ENCODE measurements at places on chromosomes 6 and 20.
A peak's percentile ranks its signal among the peaks of the same experiment; 100 is the strongest.

- DNase-seq, result no peak
These were observed 128.4 kb upstream of the SGK1 start for GRCh38 chr6:134446218-134446848.

DNA sequence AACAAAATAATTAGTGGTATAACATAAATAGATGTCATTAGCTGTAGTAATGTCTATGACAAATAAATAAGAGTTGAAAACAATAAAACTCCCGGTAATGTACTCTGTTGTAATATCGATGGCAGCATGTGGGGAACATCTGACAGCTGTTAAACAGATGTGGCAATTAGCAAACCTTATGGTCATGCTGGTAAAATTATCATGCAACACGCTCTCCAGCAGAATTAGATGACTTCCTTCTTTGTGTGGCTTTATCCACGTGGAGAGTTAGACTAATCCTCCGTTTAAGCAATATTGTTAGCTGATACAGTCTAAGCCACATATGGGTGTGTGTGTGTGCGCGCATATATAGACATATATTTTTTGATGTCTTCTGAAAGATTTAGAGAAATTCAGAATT lies 77.7 kb upstream of the ZFP64 start:
- no peak for DNase-seq

- no peak for DNase-seq
These were observed 9.6 kb downstream of the RMND1 start for GRCh38 chr6:151442371-151442770.

GRCh38 chr6:71072508-71072907 lies 115.6 kb upstream of the B3GAT2 start:
- DNase-seq, result no peak

DNA sequence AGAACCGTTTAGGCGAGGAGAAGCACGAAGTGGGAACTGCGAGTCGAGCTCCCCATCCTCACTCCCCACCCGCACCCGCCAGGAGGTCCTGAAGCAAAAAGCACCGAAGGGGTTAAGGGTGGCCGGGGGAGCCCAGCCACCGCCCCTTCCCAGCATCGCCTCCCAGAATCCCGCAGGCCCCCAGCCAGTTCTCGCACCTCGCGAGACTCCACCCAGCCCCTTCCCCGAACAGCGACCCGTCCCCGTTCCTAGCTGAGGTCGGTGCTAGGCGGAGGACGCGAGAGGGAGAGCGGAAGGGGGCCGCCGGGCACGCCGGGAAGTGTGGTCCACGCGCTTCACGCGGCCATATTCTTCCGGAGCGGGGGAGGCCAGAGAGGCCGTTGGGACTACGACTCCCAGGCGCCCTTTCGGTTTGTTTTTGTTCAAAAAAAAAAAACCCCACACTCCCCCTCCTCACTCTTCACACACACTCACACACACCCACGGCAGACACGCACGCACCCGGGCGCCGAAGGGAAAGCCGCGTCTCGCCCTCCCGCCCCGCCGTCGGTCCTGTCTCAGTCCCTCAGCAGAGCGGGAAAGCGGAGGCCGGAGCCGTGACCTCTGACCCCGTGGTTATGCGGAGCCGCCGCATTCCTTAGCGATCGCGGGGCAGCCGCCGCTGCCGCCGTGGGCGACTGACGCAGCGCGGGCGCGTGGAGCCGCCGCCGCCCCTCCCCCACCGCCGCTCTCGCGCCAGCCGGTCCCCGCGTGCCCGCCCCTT lies at the start of gene ASXL1:
TSS of gene ASXL1 (plus strand) at position 463 of the 763 bp plus-strand sequence. CDS start 445 bp downstream, outside the sequence.
- DNase-seq, result peak; percentile 98

DNA sequence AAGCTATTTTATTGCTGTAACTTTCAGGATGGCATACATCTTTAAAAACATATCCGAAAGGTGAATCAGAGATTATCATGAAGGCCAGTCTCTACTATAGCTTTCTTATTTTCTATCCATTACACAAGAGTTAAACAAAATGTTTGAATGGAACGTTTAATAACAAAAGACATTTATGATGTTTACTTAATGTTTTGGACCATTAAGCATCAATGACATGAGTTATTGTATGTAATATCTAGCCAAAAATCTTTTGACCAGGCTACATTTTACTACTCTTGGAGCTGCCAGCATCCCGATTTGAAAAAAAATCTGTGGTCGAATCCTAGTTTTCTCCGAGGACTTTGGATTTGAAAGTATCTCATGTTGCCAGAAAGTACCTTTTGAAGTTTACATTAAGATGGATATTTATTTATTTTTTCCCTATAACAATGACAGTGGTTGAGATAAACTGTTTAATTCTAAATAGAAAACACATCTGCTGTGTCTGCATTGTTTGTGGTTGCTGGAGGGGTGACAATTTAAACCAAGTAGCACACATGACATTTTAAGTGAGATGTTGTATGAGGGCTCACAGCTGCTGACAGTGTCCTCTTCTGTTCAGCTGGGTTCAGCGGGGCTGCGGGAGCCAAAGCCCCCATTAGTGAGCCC lies 293.7 kb upstream of the TCF21 start:
- DNase-seq, result no peak

DNA sequence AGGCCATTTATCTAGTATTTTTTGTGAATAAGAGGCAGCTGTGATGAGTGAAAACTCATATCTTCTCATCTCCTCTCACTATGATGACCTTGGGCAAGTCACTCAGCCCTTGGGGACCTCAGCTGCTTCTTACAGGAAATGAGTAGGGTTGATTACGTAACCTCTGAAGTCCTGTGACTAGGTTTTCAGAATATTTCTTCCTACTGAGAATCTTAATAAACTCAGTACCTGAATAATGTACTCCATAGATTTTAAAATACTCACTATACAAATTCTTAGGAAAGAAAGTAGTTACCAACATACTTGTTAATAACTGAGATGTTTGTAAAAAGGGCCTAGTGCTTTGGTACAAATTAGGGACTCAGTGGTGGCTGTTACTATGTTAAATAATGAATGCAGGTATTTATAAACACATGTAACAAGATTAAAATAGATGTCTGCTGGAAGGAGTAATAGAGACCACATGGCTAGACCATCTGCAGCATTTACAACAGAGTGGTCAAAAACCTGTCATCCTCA lies 60.9 kb downstream of the RPRD1B start:
- peak; percentile 60 for DNase-seq

- DNase-seq, result no peak
These were observed 971.5 kb upstream of the CITED2 start for GRCh38 chr6:140345935-140346334.

GRCh38 chr20:23856736-23857135 lies 22.8 kb downstream of the CST5 start:
- no peak for DNase-seq

GRCh38 chr20:58128635-58129625 lies 99.5 kb downstream of the ANKRD60 start:
- no peak for DNase-seq

DNA sequence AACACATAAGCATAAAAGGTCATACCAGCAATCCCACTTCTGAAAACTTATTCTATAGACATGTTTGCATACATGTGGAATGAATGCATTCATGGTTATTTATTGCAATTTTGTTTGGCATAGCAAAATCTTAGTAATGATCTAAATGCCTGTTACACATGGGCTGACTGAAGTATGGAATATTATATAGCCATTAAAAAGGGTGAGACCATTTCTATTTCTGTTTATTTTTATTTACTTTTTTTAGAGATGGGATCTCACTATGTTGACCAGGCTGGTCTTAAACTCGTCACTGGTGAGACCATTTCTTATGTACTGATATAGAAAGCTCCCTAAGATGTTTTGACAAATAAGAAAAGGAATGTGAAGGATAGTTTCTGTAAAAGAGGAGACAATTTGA lies 14.3 kb upstream of the SCRT2 start:
- no peak for DNase-seq

DNA sequence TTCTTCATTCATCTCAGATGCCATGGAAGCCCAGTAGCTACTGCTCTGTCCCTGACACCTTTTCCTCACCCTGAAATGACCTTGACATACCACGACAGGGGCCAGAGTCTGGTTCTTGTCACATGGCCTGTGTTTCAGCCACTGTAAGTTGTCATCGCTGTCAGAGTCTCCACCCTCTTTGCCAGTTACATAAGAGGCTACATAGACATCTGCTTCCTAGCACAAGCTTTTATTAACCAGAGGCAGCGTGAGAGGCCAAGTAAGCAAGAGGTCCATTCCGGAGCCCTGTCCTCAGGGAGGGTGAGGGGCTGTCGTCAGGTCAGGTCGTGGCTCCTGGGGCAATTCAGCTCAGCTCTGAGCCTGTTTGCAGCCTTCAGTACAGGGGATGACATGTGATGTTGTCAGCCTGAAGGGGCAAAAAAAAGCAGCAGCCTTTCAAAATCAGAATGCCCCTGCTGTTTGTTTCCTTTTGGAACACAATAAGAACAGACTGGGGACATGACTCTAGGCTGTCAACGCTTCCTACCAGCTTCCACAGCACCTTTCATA lies 146.3 kb downstream of the MTFR2 start:
- peak; percentile 10 for DNase-seq

DNA sequence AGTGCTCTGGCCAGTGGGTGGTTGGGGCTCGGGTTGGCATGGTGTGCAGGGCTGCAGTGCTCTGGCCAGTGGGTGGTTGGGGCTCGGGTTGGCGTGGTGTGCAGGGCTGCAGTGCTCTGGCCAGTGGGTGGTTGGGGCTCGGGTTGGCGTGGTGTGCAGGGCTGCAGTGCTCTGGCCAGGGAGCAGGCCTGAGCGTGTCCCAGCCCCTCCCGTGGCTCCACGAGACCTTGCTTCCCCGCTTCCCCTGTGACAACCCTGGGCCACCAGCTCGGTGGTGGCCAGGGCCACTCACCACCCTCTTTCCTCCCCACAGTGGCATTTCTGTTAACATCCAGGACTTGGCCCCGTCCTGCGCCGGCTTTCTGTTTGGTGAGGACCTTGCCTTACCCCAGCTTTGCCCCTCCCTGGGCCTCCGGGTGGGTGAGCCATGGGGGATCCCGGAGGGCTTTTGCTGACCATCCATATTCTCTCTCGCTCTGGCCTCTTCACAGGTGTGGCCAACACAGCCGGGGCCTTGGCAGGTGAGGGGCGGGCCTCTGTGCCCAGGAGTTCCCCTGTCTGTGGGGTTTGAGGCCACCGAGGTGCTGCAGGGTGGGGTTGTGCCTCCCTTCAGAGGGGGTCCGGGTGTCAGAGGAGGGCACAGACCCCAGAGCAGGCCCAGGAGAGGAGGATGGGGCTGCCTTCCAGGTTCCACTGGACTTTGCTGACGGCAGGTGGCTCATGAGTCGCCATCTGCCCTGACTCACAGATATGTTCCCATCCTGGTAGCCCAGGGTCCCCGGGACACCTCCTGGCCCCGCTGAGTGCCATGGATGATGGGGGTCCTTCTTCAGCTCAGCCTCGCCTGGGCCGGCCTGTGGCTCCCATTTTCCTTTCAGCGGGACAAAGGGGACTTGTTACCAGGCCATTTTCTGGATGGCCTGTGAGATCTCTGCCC lies 14.0 kb downstream of the SLC17A9 start:
- no peak for DNase-seq

- DNase-seq, result no peak
These were observed 28.4 kb upstream of the ADRM1 start for GRCh38 chr20:62274332-62274950.

- no peak for DNase-seq
These were observed 71.0 kb upstream of the FAM83B start for GRCh38 chr6:54775576-54775975.

DNA sequence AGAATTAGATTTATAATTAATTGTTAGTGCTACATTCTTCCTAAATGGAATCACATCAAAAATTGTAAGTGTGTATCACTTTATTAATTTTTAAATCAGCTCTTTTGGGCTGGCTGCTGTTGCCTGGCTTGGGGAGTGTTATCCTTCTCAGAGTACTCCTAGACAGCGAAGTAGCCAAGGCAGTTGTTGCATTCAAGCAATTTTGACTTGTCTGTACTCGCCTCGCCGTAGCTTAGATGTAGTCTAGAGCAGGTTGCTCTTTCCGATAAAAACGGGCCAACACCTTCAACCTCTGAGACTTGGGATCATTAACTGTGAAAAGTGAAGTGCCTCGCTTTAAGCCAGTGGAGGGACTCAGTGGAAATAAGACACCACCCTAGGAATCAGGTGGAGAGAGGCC lies 151.3 kb downstream of the FARS2 start:
- no peak for DNase-seq

- no peak for DNase-seq
These were observed at the start of gene NOTCH4 for GRCh38 chr6:32223258-32224235. NOTCH4 (minus strand) TSS chr6:32224067; CDS start chr6:32223928, 139 bp downstream.

DNA sequence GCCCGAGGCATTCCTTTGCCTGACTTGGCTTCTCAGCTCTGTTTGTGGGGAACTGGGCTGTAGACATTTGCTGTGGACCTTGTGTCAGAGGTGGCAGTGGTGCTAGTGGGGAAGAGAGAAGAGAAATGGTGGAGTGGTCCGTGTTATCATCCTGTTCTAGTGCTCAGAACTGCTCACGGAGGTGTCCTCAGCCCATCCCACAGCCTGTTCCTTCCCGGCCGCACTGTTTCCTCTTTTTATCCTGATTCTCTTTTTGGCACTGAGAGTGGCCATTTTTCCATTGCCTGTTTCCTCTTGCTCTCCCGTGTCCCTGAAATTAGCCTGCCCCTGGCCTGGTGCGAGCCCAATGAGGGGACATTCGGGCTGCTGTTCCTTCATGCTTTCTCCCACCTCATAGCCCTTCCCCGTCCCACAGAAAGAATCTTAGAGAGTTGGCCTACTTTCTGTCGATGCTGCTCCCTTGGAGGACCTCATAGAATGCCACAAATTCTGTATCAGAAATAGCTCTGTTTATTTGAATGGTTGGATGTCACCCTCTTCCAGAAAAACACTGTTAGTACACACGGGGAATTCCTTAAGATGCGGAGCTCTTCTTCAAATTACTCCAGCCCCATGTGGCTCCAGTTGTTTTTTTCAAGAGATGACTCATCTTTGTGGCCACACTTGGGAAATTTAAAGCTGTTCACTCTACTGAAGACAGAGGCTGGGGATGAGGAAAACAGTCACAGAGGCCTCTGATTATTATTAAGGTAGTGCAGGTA lies 26.1 kb downstream of the FARS2 start:
- no peak for DNase-seq

GRCh38 chr6:105442369-105442768 lies 39.5 kb upstream of the PREP start:
- no peak for DNase-seq

- no peak for DNase-seq
These were observed 86.1 kb downstream of the CDC5L start for GRCh38 chr6:44473393-44474189.

DNA sequence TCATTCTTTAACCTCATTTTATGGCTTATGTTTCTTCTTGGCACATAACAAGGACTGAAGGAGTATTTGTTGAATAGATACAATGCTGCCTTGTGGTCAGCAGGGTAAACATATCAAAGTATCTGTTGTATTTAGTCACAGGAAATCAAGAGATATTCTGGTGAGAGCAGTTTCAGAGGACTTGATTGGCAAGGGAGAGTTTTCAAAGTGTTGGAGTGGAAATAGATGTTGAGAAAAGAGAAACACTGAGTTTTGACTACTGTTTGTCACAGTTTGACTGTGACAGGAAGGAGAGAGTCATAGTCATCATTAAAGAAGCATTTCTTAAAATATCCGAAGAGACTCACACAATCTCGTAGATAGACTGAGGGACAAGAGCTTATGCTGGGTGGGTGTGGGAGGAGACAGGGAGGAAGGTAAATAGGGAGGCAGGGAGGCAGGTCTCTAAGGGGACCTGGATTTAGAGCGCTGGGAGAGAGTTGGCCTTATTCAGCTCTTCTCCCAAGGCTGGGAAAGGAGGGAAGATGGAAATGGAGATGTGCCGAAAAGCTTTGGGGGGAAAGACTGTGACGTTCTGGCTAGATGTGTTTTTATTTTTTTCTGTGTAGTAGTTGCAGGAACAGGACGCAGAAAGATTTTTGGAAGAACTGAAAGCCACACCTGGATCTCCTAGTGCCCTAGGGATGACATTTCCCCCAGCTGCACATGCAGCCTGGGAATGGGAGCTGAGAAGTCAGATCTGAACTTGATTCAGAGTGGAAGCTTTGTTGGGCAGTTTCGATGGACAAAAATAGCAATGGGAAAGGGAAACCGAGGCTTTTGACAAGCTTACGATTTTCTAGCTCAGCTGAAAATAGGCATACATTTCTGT lies 65.0 kb upstream of the IFNGR1 start:
- DNase-seq, result no peak

All from body of pancreas (tissue), 4 donors.